Activated T-cell treated with anti-CD3 and anti-CD28 coated beads, Interleukin-2, amount 50 U/mL, for 24 hours (primary cell): ENCODE measurements at places on chromosomes 5 and 9.

GRCh38 chr9:99201603-99202002 lies 20.1 kb downstream of the ALG2 start:
- DNase-seq = no peak

GRCh38 chr5:72408603-72409002 lies 88.4 kb downstream of the PTCD2 start:
- DNase-seq = no peak

DNA sequence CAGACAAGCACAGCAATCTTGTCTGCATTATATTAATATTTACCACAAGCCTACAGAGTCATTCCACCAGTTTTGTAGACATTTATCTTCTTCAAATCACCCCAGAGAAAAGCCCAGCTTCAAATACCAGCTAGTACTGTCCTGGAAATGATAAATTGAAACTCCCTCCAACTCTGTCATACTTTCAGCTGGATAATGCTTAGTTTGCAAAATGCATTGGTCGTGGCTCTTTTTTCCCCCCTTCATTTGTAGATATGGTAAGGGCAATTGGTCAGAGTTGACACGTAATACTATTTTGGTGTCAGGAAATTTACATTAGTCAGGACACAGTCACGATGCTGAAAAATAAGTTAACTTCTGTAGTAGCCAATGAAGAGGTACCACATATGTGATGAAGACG lies 21.2 kb downstream of the HMHB1 start:
- no peak for DNase-seq

GRCh38 chr9:89154651-89155336 lies 23.8 kb downstream of the SHC3 start:
- no peak for DNase-seq

- no peak for DNase-seq
These were observed 116.2 kb downstream of the PRELID2 start for GRCh38 chr5:145718956-145719355.
